ENCODE measurements at places on chromosomes 2 and 18. TPM values are rescaled to one million over a fixed set of nuclear protein-coding genes. Genes with fewer than 3 reads are reported as not detected.

FBXO15 gene
- total RNA-seq, result 0.87 TPM

TAF4B gene
- 7.1 TPM for total RNA-seq

NYAP2 gene
- not detected for total RNA-seq

ITPRID2 gene
- total RNA-seq, result 112 TPM

ASPRV1 gene
- 0.14 TPM for total RNA-seq

HOXD3 gene
- 8.2 TPM for total RNA-seq

CREG2 gene
- not detected for total RNA-seq

MROH2A gene
- total RNA-seq, result not detected

UGT1A7 gene
- not detected for total RNA-seq

ELMOD3 gene
- 9.5 TPM for total RNA-seq

- no peak for DNase-seq
Measured at GRCh38 chr2:194352505-194352904, 1304.5 kb upstream of the SLC39A10 start.

DNA sequence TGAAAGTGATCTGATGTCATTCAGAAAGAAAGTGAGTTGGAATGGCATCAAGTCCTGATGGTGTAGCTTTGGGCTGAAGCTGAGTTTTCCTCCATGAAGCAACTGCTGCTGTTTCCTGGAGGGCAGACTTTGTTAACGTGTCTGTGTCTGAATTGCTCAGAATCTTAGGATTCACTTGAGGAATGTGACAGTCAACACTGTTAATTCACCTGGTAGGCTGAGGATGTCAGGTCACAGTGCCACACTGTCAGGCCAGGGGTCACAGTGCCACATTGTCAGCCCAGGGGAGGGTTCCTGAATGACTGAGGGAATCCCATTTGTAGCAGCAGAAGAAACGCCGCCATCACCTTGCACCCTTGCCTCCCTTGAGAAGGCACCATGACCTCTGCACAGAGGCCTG lies 39.4 kb downstream of the LYPD6B start:
- DNase-seq, result no peak

DNA sequence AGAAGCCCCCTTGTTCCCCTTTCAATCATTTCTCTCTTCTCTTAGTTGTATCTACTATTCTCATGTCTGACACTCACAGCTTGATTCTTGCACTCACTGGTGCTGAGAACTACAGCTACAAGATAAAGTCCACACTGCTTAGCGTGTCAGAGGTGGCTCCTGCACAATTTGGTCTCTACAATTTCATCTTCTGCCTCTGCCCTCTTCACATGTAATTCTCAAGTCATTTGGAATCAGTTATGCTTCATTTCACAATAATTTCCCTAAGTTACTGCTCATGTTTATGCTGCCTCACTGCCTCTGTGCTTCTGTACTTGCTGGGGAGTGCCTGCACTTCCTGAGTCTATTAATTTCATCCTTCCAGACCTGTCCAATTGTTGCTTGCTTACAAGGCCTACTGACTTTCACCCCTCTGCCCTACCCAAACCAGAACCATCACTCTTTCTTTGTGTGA lies 11.6 kb upstream of the NAB1 start:
- DNase-seq, result no peak

- DNase-seq, result no peak
Measured at GRCh38 chr2:74587664-74588277, 33.3 kb downstream of the DOK1 start.

DNA sequence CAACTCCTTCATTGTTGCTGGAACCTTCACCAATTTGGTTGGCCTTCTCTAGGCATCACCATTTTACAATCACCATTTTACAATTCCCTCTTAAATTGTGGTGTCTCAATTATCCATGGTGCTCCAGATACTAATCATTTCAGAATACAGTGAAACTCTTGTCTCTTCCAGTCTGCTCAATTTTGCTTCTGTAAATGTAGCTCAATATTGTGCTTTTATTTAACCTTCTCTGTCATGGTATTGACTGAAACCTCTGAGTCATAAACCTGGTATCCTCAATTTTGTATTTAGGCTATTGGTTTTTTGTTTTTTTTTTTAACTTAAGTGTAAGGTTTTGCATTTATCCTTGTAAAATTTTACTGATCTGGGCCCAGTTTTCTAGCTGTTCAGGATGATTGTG lies 16.1 kb downstream of the STRADB start:
- DNase-seq, result no peak

DNA sequence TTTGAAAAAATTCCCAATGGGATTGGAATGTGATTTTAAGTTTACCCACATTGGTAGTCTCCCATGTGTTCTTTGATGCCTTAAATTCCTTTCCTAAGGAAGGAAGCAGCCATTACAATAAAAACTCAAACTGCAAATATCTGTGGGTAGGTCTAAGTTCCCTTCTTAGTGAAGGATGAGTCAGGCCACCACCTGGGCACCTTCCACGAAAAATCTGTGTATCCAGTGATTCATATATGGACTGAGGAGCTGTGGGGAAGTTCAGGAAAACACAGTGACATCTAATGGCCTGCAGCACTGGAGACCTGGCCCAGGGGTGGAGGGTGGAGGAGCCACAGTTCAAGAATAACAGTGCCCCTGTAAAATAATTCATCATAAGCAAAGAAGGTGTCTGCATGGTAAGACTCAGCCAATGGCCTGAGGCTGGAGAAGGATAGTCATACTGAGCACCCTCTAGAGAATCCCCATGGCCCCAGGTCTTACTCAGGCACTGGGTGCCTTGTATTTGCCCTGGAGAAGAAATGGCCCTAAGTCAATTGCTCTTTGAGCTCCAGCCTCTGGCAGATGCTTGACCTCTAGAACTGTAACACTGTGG lies 248.6 kb downstream of the SP3 start:
- DNase-seq, result no peak

DNA sequence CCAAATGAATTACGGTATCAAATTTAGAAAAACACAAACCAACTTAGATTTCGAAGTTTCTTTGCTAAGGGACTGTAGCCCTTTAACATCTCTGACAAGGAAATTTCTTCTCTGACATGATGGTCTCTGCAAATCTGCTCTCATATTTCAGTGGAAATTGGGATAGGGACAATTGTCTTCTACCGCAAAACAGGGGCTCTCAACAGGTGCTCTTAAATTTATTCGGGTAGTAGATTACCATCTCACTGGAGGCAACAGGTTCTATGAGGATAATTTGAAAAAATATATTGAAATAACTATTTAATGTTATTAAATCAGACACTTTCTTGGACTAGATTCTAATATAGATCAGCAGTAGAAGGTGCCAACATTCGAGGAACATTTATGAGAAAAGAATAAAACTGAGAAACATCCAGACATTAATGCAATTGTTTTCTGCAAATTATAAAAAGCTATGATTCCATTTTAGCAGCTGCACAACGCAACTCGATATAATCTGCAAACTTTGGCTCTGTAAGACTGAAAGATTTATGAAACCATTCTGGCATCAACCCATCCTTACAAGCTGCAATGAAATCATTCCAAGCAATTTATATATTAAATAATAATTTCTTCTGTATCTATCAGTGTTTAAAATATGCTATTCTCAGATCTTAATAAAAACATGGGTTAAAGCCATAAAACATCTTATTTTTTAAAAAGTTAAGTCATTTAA lies 10.0 kb upstream of the BCL2 start:
- DNase-seq, result no peak

DNA sequence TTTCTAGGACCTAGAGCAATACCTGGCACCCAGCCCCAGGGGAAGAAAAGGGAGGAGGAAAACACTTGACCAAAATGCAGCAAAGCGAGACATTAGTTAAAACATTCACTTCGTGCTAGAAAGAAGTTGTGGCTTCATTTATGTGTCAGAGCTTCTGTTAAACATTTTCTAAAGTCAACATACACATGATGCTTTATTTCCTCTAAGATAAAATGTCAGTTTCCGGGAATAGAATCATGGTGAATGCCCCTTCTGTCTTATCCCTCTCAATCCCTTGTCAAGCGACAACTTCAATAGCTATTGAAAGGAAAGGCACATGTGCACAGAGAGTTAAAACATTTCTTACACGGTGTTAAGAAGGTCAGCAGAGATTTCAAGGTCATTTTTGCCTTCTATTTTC lies 404.6 kb upstream of the CWC22 start:
- DNase-seq, result peak; percentile 53

- no peak for DNase-seq
Measured at GRCh38 chr2:239457586-239458445, 57.0 kb upstream of the HDAC4 start.

GRCh38 chr18:46721331-46721730 lies 35.5 kb downstream of the ST8SIA5 start:
- DNase-seq, result no peak

DNA sequence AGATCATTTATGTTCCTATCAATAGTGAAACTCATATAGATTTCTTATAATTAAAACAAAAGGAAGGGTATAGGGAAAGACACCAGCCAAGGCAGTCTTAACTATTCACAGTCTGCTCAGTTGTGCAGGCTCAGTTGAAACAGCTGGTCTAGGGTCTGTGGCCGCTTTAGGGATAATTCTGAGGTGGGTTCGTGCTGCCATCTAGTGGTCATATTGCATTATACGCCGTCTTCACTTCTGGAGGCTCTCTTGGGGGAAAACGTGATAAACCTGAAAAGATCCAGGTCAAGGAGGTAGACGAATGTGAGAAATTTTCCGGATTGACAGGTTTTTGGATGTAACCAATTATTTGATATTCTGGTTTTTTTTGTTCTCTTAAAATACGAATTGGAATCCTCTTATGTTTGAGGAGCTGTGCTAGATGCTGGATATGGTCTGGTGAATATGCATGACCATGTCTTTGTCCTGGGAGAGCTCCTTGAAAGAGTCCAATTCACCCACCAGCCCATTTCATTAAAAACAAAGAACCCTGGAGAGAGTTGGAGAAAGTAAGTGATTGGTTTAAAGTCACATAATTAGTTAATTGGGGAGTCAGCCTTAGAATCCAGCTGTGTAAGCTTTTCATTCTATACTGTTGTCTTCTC lies 492.4 kb downstream of the PLCL1 start:
- no peak for DNase-seq

DNA sequence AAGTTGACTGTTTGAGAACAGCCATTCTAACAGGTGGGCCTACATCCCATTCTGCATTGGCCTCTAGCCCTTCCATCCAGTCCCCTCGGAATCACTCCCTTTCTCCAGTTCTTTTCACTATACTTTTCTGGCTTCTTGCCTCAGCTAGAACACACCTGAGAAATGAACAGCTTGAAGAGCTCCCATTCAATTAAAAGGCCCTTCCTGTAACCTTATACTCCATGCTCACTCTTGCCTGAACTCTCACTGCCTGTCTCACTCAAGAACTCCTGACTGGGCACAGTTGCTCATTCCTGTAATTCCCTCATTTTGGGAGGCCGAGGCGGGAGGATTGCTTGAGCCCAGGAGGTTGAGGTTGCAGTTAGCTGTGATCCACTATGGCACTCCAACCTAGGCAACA lies 23.6 kb downstream of the CHRNA1 start:
- DNase-seq, result no peak

DNA sequence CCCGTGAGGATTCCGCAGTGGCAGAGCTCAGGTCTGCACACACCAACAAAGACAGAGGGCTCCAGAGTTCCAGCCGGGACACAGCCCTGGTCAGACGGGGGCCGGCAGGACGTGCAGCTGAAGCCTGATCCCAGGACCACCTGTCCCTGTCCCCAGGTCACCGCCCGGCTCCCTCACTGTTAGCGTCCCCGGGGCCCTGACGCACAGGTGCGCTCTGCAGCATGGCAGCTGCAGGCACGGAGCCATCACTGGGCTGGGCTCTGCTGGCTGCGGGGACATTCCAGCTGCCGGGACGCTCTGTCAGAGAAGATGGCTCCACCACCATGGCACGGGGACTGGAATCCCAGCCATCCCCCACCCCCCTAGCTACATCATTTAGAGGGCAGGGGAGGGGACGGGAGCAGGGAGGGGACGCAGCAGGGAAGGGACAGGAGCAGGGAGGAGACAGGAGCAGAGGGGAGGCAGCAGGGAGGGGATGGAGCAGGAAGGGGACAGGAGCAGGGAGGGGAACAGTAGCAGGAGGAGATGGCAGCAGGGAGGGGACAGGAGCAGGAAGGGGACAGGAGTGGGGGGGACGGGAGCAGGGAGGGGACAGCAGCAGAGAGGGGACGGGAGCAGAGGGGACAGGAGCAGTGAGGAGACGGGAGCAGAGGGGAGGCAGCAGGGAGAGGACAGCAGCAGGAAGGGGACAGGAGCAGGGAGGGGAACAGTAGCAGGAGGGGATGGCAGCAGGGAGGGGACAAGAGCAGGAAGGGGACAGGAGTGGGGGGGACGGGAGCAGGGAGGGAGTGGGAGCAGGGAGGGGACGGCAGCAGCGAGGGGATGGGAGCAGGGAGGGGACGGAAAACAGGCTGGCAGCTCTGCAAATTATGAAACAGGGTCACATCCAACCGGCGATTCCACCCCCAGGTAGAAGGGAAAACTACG lies 39.8 kb downstream of the SLC66A2 start:
- no peak for DNase-seq

DNA sequence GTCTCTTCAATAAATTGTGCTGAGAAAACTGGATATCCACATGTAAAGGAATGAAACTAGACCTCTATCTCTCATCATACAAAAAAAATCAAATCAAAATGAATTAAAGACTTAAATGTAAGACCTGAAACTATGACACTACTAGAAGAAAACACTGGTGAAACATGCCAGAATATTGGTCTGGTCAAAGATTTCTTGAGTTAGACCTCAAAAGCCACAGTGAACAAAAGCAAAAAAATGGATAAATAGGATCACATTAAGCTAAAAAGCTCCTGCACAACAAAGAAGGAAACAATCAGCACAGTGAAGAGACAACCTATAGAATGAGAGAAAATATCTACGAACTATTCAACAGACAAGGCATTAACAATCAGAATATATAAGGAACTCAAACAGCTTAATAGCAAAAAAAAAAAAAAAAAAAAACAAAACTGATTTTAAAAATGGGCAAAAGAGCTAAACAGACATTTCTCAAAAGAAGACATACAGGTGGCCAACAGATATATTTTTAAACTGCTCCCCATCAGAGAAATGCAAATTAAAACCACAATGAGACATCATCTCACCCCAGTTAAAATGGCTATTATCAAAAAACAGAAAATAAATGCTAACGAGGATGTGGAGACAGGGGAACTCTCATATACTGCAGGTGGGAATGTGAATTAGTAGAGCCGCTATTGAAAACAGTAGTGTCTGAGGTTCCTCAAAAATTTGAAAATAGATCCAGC lies 66.3 kb downstream of the NCKAP1 start:
- no peak for DNase-seq

GRCh38 chr2:41204315-41204714 lies 752.4 kb upstream of the SLC8A1 start:
- no peak for DNase-seq

- DNase-seq, result no peak
Measured at GRCh38 chr2:1675633-1676032, 68.7 kb downstream of the PXDN start.

Data from epithelial cell of proximal tubule (primary cell).